ENCODE measurements at places on chromosomes 7 and 10. TPM values are rescaled to one million over a fixed set of nuclear protein-coding genes. Genes with fewer than 3 reads are reported as not detected.

Gene MACC1
- not detected for total RNA-seq

Gene LRRC4
- not detected for total RNA-seq

Gene PLAC9
- total RNA-seq, result not detected

Gene C7orf57
- 0.20 TPM for total RNA-seq

Gene SEC61A2
- total RNA-seq, result 15.3 TPM

Gene GPAM
- 5.7 TPM for total RNA-seq

Gene SFTPD
- total RNA-seq, result 0.19 TPM

Gene NSUN5
- 43.3 TPM for total RNA-seq

Gene UPP1
- 85.1 TPM for total RNA-seq

All from A549 treated with ZK216348 at 1 μM for 4 hours (cell line).